ENCODE measurements at places on chromosomes 13 and 19. TPM values are rescaled to one million over a fixed set of nuclear protein-coding genes. Genes with fewer than 3 reads are reported as not detected.
A peak's percentile ranks its signal among the peaks of the same experiment; 100 is the strongest.

GRCh38 chr19:47028195-47028601, 8.6 kb downstream of the NPAS1 start:
- DNase-seq: no peak

DNA sequence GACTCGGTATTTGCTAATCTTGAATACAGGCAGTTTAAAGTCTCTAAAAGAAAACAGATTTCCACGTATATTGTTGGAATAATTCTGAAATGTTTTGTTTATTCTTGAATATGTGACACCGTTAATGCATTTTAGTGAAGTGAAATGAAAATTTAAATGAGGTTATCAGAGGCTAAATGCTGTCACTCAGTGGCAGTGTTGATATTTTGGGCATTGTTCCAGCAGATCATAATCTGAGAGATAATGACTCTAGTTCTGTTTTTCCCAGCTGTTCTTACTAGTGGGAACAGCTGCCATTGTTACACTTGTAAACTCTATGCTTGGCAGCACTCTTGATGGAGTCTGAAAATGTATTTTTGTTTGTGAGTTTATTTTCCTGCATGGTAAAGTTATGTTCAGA, 365.6 kb upstream of the SLC10A2 start:
- DNase-seq: no peak

The LILRB3 gene
- 4.3 TPM for total RNA-seq

The SOHLH2 gene
- total RNA-seq: 2.2 TPM

The CEACAM16 gene
- 0.17 TPM for total RNA-seq

- DNase-seq: peak; percentile 74
Measured at GRCh38 chr19:49362048-49362928, at the start of gene TEAD2. TSS of gene TEAD2 (minus strand) at chr19:49362416. CDS start at chr19:49360075, 2,341 bp downstream.

DNA sequence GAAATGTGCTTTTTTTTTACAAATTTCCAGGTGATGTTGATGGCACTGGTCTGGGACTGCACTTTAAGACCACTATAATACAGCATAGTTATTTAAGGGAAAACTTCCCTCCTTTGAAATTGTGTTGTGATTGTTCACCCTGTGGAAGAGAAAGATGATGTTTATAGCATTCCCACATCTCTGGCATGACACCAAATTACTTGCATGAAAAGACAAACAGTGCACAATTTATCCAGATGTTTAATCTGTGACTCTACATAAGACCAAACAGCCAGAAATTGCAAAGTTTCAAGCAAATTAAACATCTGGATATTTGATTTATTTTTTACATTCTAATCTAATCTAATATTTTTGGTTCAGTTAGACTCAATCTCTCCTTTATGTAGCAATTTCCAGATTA, 51.6 kb downstream of the UFM1 start:
- DNase-seq: no peak

- DNase-seq: no peak
Measured at GRCh38 chr19:39558624-39559117, 18.7 kb upstream of the EID2 start.

GRCh38 chr19:6161271-6161850, 25.9 kb downstream of the ACSBG2 start:
- DNase-seq: peak; percentile 13

The SPACA4 gene
- total RNA-seq: not detected

GRCh38 chr19:42412661-42413076, 14.5 kb downstream of the LIPE start:
- DNase-seq: no peak

- DNase-seq: no peak
Measured at GRCh38 chr19:51637362-51637978, 7.3 kb upstream of the SIGLEC5 start.

GRCh38 chr19:45643024-45643926, 4.1 kb upstream of the EML2 start:
- peak; percentile 96 for DNase-seq

- DNase-seq: no peak
Measured at GRCh38 chr13:59543418-59543817, 620.3 kb downstream of the DIAPH3 start.

The MBD3L2B gene
- not detected for total RNA-seq

DNA sequence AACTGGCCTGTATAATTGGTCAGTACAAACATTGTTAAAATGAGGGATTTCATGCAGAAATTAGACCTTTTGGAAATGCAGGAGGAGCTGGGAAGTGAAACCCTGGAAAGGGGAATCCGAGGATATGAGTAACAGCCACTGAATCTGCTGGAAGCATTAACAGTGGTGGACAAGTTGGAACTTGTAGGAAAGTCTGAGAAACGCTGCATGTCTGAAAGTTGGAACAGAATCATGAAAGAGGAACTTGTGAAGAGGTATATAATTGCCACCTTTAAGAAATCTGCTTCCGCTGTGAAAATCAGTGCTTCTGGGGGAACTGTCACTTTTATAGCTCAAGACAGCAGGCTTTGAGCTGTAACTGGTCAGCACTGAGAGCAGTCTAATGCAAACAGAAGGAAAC, 716.5 kb upstream of the PRR20A start:
- DNase-seq: no peak

The HRC gene
- 1.9 TPM for total RNA-seq

The ZNF606 gene
- total RNA-seq: 11.6 TPM

- no peak for DNase-seq
Measured at GRCh38 chr13:27481766-27482165, 31.4 kb upstream of the MTIF3 start.

GRCh38 chr13:79360095-79360494, 46.0 kb downstream of the RBM26 start:
- no peak for DNase-seq

DNA sequence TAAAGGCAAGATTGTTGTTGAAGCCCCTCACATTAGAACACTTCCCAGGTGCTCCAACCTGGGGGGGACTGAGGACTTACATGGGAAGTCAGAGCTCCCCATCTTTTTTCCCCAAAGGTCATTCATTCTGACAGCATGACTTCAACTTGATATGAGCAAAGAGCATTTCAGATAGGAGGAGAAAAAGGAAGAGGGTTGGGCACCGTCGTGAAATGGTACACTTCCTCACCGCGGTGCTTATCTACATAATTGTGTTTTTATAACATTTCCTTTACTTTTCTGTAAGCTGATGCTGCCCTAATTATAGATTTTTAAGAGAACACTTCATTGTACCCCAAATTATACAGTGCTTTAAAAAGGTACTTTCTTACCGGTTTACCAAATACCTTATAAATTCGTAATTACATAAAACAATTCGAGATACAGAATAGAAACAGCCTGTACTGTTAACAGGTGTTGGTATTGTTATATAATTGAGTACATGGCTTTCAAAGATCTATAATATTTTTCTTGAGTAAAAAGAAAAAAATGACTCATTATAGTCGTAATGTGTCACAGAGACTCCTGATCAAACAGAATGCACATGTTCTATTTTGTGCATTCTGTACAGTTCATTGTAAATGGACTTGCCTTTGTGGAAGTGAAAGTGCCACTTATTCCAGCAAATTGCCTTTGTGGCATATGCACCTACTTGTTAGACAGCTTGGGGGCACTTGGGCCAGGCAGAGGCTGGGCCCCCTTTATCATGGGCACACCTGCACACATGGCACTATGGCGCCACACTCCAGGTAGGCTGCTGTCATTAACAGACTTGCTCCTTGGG, 81.8 kb downstream of the GGACT start:
- DNase-seq: no peak

DNA sequence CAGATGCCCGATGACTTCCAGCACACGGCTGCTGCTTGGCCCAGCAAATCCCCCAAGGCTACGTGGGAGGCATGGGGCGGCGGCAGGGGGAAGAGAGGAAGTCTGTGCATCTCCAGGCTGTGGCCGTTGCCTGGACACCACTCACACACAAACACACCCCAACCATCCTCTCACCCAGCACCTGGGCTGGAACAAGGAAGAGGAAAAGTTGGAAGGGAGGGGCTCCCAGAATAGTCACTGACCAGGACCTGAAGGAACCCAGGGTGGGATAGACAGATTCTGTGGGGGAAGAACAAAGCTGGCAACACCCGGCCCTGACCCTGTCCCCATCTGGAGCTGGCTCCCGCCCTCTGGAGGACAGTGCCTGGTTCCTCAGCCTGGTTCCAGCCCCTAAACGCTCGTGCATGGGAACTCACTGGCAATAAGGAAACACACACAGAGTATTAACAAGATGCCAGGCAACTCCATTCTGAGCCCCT, 11.2 kb downstream of the PPP6R1 start:
- DNase-seq: peak; percentile 77

DNA sequence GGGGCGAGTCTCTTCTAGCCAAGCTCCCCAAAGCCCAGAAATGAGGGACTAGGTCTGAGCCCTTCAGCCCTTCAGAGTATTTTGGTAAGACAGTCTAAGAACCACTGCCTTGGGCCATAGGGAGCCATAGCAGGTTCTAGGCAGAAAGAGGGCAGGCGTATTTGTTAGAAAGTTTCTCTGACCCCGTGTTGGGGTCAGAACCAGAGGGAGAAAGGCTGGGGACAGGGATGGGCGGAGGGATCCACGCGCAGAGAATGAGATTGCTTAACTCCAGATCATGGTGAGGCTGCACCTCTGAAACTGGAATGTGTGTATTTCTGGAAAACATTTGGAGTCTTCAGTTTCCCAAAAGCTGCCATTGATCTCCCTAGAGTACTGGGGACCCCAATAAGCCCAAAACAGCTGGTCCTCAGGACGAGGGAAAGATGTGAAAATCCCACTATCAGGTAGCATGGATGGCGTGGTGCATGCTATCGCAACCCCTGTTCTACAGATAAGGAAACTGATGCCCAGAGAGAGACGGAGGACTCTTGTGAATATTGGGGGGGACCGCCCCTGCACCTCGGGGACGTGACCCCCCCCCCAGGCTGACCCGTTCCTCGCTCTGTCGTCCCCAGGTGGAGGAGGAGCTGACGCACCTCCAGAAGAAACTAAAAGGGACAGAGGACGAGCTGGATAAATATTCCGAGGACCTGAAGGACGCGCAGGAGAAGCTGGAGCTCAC, 703 bp upstream of the TPM4 start:
- DNase-seq: no peak

DNA sequence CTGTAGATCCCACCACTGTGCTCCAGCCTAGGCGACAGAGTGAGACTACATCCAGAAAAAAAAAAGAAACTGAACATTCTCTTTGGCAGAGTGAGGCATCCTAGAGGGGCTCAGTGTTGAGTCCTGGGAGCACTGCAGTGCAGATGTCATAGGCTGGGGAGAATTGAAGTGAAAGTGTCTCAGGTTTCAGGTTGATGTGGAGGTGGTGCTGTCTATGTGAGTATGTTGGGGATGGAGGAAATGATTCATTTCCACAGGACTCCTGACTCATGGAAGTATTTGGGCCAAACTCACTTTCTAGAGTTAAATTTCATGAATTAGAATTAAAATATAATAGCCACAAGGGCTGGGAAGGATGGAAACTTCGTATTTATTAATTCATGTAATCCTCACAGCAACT, 134.4 kb upstream of the TSC22D1 start:
- no peak for DNase-seq

GRCh38 chr13:109971006-109971405, 184.6 kb upstream of the IRS2 start:
- DNase-seq: no peak

The BORCS8 gene
- total RNA-seq: 41.0 TPM

- no peak for DNase-seq
Measured at GRCh38 chr19:49415102-49415809, 8.0 kb downstream of the PTH2 start.

The MBD3L3 gene
- total RNA-seq: not detected

The PEAK3 gene
- 1.1 TPM for total RNA-seq

DNA sequence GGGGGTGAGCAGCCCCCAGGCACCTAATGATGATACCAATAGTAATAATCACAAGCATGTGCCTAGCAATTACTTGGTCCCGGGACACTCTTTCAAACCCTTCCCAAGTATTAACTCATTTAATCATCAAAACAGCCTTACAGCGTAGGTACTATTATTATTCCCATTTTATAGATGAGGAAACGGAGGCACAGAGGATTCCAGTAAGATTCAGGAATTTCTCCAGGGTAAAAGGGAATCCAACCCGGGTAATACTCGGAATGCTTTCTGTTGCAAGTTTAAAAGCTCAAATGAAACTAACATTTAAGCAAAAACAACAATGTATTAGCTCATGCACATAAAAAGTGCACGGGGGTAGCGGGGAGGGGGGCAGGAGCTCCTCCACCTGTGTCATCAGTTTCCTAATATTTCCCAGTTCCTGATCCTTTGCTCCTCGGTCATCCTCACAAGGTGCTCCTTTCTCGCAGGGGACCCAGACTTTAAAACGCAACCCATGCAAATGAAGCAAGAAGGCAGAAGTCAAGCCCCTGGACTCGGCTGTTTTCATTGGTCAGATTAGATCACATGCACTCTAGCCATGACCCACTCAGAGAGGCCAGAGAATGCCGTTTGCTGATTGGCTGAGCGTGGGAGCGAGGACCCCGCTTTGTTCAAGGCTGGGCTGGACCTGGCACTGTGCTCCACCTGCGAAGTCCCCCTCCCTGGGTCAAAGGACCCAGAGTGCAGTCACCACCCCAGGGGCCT, 38.3 kb upstream of the C19orf12 start:
- no peak for DNase-seq

The CYP4F12 gene
- total RNA-seq: 179 TPM

- no peak for DNase-seq
Measured at GRCh38 chr13:49124693-49125304, 95.3 kb upstream of the MLNR start.

The ZNF473 gene
- total RNA-seq: 9.2 TPM

All from mucosa of descending colon (tissue), 3 donors.